Stimulated activated CD8-positive, alpha-beta memory T cell treated with anti-CD3 and anti-CD28 coated beads, Interleukin-7, amount 100 ng/mL, for 24 hours (primary cell): ENCODE measurements at places on chromosomes 1 and 21.

- DNase-seq, result no peak
Observed at GRCh38 chr21:32978331-32979270, 47.1 kb upstream of the OLIG2 start.

DNA sequence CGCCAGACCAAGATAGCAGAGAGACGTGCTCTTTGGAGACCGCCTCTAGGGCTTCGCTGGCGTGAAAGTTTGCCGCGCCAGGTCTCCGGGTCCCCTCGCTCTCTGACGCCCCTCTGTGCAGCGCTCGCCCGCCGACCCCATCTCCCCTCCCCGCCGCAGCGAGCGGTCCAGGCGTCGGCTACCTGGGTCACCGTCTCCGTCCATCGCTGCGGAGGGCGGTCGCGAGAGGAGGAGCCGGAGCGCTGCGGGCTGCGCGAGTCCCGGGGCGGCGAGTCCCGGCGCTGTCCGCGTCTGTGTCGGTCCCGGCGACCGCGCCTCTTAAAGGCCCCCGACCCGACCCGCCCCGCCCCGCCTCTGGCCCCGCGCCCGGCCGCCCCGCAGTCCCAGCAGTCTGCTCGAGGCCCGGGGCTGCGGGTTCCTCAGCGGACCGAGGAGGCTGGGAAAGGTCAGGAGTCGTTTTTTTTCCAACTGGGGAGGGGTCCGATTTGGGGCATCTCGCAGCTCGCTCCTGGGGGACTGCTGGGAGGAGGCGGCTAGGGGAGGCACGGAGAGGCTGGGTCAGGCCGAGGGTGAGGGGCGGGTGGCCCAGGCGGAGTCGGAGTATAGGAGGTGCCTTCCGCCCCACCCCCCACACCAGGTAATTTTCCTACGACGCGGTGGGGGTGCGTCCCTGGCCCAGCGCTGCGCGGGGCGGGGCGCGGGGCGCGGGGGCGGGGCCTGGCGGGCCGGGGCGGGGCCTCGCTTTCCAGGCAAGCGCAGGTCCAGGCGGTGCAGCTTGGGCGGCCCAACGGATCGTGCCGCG lies at the start of the genes FBXO2 and FBXO44:
TSS of gene FBXO2 (minus strand) at position 293 of the 802 bp plus-strand sequence. CDS start at position 204, 89 bp downstream.
TSS of gene FBXO44 (plus strand) at position 741 of the 802 bp plus-strand sequence. CDS start 959 bp downstream, outside the sequence.
- DNase-seq, result peak; percentile 28

GRCh38 chr21:27206368-27206982 lies 239.6 kb upstream of the ADAMTS5 start:
- no peak for DNase-seq

DNA sequence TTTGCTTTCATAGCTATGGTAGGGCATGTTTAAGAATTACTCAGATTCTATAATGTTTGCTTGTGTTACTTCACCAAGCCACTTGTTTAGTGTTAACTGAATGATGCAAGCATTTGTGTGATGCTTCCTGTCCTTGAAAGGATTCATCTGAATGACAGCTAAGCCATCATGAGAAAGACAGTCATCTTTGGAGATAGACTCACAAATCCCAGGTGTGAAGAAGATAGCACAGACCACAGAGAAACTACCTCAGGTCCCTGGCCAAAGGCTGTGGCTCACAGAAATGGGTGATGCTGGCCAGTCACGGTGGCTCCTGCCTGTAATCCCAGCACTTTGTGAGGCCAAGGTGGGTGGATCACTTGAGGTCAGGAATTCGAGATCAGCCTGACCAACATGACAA lies 321.4 kb downstream of the DPYD start:
- no peak for DNase-seq

GRCh38 chr1:245232931-245233330 lies 78.1 kb downstream of the KIF26B start:
- DNase-seq, result no peak

DNA sequence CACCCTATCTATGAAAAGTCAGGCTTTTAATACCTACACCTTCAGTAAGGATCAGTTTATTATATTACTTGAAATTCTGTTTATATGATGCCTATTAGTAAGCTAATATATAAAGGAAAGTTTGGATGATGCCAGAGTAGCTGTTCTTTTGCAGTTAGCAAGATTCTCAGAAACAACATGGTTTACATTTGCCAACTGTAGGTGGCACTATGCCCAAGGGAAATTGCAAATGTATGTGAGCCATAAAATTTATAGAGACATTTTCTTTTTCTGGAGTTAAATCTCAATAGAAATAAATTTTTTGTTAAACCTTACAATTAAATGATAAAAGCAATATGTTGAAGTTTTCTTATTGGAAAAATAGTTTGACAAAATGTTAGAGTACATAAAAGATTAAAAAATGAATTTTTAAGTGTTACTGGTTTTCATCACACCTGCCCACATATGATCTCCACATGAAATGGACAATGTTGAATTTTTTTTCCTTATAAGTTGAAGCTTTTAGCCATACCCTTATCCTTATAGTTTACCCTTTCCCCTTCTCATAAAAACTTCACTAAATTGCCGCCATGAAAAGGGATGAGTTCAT lies 32.1 kb upstream of the EPHX4 start:
- peak; percentile 4 for DNase-seq

DNA sequence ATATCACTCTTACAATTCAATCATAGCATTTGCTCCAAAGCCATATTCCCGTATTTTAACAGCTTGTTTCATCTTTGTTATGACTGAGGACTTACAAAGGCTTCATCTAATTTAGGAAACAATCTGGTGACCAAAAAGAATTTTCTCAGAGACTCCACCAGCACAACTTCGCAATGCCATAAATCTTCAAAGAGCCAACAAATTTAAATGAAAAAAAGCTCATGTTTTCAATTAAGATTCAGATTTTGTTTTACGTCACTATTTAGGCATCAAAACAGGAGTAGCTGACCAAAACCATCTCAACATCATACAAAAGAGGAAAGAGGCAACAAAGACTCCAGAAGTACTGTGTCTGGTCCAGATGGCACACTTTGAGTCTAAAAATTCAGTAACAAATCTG lies 373.3 kb downstream of the TTLL7 start:
- no peak for DNase-seq

DNA sequence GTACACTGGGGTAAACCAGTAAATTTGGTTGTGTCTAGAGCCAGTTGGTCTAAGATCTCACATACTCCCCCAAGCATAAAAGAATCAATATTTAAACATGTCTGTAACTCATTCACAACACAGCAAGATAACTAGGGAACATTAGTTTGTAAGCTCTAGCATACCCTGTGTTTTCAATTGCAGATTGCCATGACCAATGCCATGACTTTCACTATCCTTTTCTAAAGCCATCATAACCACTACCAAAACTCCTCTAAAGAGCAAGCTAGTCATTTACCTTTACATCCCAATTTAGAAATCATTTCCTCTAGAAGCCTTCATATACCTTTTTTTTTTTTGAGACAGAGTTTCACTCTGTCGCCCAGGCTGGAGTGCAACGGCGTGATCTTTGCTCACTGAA lies 56.5 kb upstream of the PLA2G4A start:
- no peak for DNase-seq

GRCh38 chr1:228358764-228359612 lies 47.6 kb downstream of the TRIM11 start:
- DNase-seq, result no peak

GRCh38 chr21:41137401-41137800 lies 30.6 kb upstream of the BACE2 start:
- no peak for DNase-seq

DNA sequence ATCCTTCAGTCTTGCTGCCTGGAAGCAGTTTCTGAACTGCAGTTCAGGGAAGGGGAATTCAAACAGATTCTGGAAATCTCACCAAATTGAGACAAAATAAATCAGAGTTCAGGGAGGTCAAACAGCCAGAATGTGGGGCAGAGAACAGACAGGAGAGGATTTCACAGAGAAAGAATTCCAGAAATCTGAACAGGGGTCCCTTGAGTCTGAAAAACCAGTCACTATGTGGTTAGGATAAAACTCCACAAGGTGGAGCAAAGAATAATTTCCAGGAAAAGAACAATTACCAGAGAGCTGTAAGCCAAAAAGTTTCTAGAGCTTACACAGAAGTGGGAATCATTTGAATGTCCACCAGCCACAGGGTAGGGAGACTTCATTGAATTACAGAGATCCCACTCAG lies 84.7 kb downstream of the URB2 start:
- no peak for DNase-seq

DNA sequence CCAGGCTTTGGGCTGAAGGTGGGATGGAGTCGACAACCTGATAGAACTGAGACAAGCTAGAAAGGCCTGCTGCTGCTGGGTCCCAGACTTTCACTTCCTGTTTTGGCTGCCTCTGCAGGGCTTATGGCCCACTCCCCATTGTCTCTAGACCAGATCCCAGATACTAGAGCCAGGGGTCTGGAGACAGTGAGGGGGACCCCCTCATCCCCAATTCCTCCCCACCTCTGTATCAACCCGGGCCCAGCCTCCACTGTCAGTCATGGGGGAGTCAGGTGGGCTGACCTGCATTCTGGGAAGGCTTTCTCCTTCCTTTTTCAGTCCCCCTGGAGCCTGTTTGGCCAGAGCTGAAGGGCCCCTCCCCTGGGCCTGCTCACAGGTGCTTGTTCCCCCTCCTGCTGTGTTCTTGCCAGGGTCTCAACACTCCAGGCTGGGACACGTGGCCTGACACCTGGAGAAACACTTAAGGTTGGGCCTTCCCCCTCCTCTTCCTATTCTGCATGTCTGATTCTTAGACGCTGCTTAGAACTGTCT lies 18.0 kb upstream of the ETV3L start:
- no peak for DNase-seq

DNA sequence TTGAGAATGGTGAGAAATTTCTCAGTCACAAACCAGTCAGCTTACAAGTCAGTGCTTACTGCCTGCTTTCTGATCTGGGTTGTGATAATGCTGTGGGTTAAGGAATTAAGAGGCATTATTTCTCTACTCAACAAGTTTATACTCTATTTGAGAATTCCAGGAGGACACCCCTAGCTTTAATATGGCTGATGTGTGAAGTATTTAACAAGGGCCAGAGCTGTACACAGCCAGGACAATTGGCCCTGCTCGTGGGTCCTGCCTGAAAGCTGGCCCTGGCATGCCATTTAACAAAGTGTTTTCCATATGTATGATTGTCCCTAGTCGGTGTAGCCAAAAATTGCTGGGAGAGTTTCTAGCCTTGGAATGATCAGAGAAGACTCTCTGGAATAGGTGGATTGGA lies 43.2 kb downstream of the HHAT start:
- DNase-seq, result no peak

GRCh38 chr1:3677484-3677883 lies 25.2 kb downstream of the TP73 start:
- no peak for DNase-seq

DNA sequence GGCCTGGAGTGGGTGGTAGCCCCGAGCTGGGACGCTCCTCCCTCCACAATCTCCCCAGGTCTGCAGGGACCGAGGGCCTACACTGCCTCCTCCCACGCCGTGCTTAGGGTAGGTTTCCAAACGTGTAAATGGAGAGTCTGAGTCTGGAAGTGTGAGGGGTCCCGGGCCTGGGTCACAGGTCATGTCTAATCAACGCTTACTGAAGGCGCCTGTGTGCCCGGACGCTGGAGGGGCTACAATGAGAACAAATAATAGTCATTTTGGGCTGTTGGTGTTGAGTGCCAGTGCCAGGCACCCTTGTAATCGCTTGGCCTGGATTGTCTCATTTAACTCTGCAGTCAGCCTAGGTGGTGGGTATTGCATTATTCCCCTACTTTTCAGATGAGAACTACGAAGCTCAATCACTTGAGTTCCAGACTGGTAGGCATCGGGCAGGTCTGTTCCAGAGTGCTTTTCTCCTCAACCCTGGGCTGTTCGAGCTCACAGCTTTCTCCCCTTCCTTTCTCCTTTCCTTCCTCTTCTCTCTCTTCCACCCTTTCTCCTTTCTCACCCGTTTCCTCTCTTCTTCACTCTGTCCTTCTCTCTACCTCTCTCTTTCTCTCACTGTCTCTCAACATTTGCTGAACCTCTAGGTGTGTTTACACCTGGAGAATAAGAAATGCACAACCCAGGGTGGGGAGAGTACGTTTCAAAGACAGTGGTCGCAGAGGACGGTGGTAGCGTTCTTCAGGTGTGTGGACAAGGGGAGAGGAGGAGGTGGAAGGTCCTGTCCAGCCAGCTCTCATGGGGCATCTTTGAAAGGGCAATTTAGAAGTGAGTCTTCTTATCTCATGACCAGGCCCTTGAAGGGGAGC lies 883 bp downstream of the SLC66A1 start:
- DNase-seq, result no peak

GRCh38 chr1:16162163-16162822 lies 6.4 kb upstream of the EPHA2 start:
- peak; percentile 23 for DNase-seq

DNA sequence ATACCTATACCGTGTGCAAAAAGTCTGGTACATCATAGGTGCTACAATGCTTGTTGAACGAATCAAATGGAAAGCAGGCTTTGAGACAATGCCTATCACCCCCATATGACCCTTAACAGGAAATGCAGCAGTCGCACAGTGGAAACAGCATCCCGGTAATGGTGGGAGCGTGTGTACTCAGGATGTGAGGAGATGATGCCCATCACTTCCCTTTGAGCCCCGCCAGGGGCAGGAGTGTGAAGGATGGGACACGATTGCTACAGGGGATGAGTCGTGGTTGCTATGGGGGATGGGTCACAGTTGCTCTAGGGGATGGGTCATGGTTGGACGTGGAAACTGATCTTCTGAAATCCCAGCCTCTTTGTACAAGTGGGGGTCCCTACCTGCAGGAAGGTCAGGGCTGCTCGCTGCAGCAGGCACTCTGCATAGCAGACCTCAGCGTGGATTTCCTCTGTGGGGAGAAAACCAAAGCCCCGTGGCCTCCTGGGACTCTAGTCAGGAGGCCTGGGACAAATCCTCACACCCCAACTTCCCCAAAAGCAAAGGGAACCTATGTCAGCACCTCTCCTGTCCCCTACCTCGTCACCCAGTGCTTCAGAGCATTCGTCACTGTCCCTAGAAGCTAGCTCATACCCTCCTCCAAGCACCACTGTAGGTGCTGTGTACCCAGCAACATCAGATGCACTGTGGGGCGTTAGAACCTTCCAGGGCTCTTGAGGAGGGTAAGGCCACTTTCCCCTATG lies 19.3 kb downstream of the TTC39A start:
- DNase-seq, result no peak

GRCh38 chr1:240314845-240315801 lies 223.4 kb downstream of the FMN2 start:
- no peak for DNase-seq

DNA sequence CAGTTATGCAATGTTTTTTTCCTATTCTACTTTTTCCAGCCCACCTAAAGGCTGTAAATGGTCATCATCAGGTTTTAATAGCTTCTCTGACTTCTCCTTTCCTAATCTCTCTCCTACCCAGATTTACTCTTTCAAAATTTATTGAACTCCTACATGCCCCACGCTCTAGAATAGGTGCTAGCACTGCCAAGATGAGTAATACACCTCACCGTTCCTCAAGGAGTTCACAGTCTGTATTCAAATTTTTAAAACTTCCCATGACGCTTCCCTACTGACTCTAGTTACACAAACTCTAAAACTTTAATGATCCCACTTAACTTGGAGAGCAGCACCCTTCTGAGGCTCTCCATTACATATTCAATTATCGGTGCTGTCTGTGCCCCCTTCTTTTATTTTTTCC lies 51.6 kb downstream of the ALG14 start:
- no peak for DNase-seq

GRCh38 chr1:222654849-222655248 lies 37.0 kb downstream of the MIA3 start:
- no peak for DNase-seq

GRCh38 chr1:205601205-205601604 lies 30.6 kb downstream of the ELK4 start:
- DNase-seq, result no peak

GRCh38 chr1:156559086-156559796 lies 13.1 kb downstream of the IQGAP3 start:
- DNase-seq, result no peak

GRCh38 chr1:20533635-20534034 lies 18.7 kb upstream of the FAM43B start:
- DNase-seq, result no peak

- DNase-seq, result no peak
Observed at GRCh38 chr1:223533708-223534107, 131.8 kb downstream of the CAPN8 start.
